ENCODE measurements at places on chromosomes 3 and 15.
A peak's percentile ranks its signal among the peaks of the same experiment; 100 is the strongest.

DNA sequence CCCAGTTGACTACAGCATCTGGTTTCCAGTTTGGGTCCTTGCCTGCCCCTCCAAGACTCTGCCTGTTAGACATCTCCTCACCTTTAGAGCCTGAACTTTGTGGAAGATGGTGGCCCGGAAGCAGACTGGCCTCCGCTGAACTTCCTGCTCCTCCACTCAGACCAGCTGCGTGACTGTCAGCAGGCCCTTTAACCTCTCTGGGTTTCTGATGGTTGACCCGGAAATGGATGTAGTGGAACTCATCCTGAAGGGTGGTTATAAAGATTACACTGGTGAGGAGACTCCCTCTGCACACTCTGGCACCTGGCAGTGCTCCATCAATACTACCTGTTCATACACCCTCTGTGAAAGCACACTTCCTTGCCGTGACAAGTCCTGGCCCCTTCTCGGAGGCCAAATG is 151.9 kb upstream of the TLE3 start:
- DNase-seq = no peak

DNA sequence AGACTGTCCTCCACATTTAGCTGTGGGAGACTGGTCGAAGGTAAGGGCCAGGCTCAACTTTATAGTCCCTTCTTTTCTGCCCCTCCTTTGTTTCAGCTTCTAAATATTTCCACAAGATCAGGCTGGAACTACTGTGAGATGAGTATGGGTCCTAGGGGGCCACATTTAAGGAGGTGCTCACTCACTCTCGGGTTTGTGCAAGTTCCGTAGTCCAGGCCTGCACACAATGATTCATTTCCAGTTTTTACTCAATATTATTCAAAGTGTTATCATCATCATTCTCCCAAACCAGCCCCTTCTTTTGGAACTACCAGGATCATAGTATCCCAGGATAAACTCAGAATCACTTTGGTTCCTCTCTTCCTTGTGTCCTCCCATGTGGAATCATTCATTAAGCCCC is 289.1 kb downstream of the ADAMTSL3 start:
- DNase-seq = no peak

DNA sequence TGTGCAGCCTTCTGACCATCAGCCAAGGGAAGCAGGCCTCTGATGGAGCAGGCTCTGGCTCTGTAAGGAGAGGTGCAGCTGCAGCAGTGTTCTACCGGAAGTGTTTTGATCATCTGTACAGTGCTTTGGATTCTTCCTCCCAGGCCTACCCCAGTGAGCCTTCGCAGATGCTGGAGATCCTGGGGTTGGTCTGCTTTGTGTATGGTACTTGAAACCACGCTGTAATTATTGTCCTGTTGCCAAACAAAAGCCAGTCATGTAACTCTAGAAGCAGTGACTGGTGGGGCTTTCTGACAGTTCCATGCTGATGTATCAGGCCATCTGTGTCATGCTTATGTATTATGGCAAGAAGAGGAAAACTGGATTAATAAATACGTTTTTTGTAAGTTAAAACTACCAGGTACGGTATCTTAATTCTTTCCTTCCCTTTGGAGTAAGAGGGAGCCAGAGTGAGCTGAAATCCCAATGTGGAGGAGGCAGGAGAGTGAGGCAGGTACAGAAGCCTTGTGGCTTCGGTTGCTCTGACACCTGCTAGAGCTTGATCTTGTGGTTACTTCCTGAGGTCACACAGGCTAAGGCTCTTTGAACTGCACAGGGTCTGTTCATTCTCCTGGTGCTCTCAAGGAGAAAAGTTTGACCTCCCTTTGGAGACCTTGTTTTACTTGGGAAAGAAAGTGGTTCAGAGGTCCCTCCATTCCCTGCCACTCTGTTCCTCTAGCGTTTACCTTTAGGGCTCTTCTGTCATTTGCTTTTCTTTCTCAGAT is 3.7 kb downstream of the TMEM42 start:
- DNase-seq = no peak

DNA sequence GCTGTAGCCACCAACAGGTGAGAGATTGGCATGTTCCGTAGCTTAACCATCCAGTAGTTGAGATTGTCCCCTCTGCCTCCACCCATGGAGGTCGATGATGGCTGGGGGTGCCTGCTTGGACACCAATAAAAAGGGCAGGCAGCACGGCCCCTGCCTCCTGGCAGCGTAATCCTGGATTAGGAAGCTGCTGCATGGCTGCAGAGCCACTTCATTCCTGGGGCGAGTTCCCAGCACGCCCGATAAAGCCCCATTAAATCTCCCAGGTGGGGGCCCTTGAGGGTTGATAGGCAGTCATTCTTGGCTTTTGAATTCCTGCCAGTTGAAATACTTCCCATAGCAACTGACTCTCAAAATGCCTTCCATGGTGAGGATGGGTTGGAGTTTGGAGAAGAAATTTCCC is 67.8 kb downstream of the PLXNA1 start:
- DNase-seq = no peak

DNA sequence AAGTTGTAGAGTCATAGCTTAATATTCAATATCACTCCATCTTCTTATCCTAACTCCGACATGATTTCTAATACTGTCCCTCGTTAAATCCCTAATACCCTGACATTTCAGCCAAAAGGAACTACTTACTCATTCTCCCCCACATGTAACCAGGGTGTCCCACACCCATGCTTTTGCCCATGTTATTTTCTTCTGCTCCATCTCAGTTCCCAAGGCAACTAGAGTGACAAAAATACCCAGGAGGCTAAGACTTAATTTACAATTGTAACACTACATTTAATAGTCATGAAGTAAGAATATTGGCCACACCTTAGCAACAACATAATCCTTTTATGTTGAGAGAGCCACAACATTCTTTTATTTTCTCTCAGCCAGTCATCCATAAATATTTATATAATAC is 248.5 kb upstream of the TGFBR2 start:
- DNase-seq = no peak

DNA sequence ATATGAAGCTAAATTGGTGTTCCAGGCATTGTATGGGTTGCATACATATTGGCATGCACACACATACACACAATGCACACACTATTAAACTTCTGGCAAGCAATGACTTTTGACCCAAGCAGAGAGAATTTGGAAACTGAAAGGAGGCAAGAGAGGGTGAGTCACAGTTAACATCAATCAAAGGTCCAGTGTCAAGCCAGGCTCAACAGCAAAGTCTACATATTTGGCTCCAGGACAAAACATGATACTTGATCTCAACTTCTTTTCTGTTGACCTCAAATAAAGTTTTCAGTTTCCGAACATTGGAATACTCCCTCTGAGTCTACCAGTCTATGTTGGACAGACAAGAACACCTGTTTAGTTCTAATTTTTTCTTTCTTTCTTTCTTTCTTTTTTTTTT is 28.3 kb downstream of the IL12A start:
- no peak for DNase-seq

DNA sequence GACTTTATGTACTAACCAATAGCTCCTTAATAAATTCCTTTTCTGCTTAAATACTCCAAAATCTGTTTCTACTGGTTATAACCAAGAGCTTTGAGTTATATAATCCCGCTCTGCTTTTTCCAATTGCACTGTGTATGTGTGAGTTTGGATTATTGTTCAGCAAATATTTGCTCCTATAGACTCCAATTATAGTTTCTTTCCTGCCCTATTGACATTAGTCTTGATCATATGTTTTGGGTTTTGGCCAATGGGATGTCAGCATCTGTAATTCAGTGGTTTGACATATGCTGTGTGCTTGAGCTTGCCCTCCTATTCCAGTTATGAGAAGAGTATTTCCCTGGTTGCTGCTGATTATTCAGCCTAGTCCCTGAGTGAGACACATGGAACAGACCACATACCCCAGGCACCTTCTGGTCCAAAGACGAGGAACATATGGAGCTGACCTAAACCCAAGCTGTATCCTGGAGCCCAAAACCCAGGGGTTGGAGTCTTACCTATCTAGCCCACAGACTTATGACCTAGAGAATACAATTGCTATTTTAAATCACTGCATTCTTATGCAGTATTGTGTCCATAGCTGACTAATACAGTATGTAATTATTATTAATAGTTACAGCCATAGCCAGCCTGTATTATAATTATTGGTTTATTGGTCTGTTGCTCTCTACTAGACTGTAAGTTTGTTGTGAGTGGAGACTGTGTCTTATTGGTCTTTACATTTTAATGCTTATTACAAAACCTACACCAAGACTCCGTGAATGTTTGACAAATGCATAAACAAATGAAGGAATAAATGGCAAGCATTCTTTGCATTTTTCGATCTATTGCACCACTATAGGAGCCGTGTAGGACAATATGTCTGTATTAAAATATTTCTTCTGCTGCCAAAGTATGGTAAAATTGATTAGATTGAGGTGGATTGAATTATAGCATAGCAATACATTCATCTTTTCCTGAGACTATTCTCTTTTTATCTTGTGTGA is 11.7 kb upstream of the ZNF280D start:
- no peak for DNase-seq

DNA sequence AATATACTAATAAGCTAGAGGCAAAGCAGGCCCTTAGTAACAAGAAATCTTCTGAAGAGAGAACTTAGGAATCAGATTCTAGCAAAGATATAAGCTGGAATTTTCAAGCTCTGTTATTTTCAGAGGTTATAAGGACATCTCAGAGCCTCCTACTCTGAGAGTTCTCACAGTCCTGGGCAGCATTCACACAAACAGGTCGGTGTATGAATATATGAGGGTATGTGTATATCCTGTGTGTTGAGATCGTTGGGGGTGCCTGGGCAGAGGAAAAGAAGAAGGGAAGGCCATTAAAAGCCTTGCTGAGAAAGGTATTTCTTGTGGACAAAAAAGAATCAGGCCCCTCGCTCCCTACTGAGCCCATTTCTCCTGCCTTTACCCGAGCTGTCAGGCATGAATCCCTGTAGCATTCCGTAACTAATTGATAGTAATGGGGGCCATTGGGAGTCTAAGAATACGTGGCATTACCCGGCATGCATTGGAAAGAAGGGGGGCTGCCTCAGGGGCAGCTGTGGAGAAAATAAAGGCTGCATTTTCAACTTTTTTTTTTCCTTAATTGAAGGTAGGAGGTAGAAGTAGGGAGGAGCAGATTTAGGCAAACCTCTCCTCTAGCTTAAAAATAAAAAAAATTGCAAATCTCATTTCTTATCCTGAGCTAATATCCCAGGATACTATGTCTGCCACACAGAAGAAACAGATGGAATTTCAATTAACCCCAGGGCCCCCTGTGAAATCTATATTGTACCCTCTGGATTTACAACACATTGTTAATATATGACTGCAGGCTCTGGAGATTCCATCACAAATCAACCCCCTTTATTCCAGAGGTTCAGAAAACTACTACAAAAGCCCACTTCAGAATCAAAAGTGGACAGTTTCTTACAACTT is 103.8 kb downstream of the GTPBP8 start:
- no peak for DNase-seq

GRCh38 chr3:52887166-52887565 is 10.2 kb downstream of the STIMATE start:
- DNase-seq = no peak

GRCh38 chr3:168696051-168696450 is 600.3 kb upstream of the GOLIM4 start:
- DNase-seq = no peak

GRCh38 chr3:158568784-158569183 is 2.2 kb upstream of the MLF1 start:
- DNase-seq = no peak

DNA sequence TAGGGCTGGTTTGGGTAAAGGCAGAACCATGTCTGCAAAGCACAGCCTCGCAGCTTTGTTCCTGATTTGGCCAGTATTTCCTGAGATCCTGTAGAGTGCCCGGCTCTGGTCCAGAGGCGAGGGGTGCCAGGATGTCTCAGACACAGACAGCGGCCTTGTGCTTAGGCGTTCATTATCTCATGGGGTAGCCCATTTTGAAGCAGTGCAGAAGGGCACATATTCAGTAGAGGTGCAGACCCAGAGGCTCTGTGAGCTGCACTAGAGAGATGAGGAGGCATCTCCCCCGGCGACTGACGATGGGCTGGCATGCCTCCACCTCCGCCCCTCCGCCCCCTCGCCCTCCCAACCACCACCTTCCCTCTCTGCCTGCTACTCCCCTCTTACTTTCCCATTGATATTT is 170.3 kb downstream of the CHDH start:
- no peak for DNase-seq

DNA sequence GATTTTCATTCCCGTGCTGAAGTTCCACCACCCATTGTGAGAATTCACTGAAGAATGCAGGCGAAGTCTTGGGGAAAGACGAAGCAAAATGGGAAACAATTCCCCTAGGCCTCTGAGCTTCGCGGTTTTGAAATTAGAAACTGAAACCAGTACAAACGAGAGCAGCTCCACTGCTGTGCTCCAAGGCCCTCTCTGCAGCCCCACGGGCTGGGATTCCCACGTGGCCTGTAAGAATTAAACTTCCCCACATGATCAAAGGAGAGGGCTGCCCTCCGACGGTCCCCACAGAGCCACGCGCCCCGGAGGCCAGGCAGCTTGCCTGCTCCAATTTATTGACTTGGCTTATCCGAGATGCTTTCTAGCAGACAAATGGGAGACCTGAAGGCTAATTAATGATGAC is 144.0 kb downstream of the GREM1 start:
- DNase-seq = no peak

- no peak for DNase-seq
Measured at GRCh38 chr15:75695634-75696310, 16.9 kb downstream of the CSPG4 start.

- DNase-seq = no peak
Measured at GRCh38 chr3:45043728-45044299, 17.7 kb downstream of the CLEC3B start.

GRCh38 chr3:11924518-11924917 is 77.8 kb upstream of the TAMM41 start:
- DNase-seq = peak; percentile 15

DNA sequence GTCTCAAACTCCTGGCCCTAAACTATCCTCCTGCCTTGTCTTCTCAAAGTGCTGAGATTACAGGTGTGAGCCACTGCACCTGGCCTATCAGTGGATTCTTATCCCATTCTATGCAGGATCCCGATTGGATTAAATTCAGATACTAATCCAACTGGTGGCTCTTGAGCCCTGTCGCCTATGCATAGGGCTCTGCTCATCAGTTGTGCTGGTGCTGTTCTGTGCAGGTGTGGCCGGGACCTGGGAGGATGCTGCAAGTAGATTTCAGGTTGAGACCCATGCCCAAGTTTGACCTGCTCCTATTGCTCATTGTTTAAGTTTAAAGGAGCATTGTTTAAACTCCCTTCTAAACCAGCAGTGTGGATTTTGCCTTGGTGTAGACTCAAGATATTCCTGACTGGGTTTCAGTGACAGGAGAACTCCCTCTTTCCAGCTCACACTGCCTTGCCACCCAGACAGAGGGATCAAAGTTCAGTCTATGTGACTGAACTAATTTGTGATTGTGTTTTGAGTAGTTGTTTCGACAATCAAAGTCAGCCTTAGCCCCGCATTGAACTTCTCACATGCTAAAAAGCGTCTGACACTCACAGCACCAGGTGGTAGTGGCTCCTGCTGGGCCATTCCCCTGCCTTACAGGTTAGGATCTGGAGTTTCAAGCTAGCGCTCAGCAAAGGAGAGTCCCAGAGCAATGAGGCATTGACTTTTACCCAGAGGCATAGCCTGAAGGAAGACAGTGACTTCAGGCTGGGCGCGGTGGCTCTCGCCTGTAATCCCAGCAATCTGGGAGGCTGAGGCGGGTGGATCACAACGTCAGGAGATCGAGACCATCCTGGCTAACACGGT is 45.0 kb upstream of the PIK3CB start:
- no peak for DNase-seq
